ENCODE measurements at places on chromosomes 4 and X. TPM values are rescaled to one million over a fixed set of nuclear protein-coding genes. Genes with fewer than 3 reads are reported as not detected.

RAB33B gene
- total RNA-seq: 10.8 TPM

BRS3 gene
- not detected for total RNA-seq

VBP1 gene
- 38.9 TPM for total RNA-seq

TNIP3 gene
- total RNA-seq: 2.2 TPM

PABPC1L2A gene
- total RNA-seq: not detected

MAGEA11 gene
- not detected for total RNA-seq

SPOCK3 gene
- 1.8 TPM for total RNA-seq

MAGEA2 gene
- not detected for total RNA-seq

CTAG1A gene
- not detected for total RNA-seq

YIPF7 gene
- not detected for total RNA-seq

C4orf46 gene
- 3.8 TPM for total RNA-seq

SSX7 gene
- total RNA-seq: not detected

BEX5 gene
- total RNA-seq: 0.83 TPM

SMR3B gene
- total RNA-seq: not detected

GPRIN3 gene
- 2.8 TPM for total RNA-seq

RENBP gene
- 8.0 TPM for total RNA-seq

RTL9 gene
- 0.06 TPM for total RNA-seq

ERVMER34-1 gene
- 0.11 TPM for total RNA-seq

Data from esophagus muscularis mucosa (tissue), 4 donors.